ENCODE measurements at places on chromosomes 16 and 17. TPM values are rescaled to one million over a fixed set of nuclear protein-coding genes. Genes with fewer than 3 reads are reported as not detected.

PRSS22 gene
- not detected for polyA plus RNA-seq

CCL7 gene
- 0.38 TPM for polyA plus RNA-seq

SCGB1C2 gene
- polyA plus RNA-seq = not detected

TBC1D3 gene
- not detected for polyA plus RNA-seq

NDE1 gene
- polyA plus RNA-seq = 34.7 TPM

CCDC40 gene
- 0.21 TPM for polyA plus RNA-seq

C17orf78 gene
- polyA plus RNA-seq = not detected

TEX19 gene
- polyA plus RNA-seq = not detected

ALOXE3 gene
- polyA plus RNA-seq = not detected

RSL1D1 gene
- polyA plus RNA-seq = 182 TPM

NCBP3 gene
- polyA plus RNA-seq = 4.9 TPM

- H3K27me3 ChIP-seq = peaks cover 50% of the 10 kb centered on the region
- H3K4me3 ChIP-seq = no peak overlapping the region
- DNase-seq = no peak
- no peaks in the 10 kb centered on the region for H3K36me3 ChIP-seq
These were observed 8.4 kb upstream of the SRCIN1 start for GRCh38 chr17:38613981-38614779.

DNA sequence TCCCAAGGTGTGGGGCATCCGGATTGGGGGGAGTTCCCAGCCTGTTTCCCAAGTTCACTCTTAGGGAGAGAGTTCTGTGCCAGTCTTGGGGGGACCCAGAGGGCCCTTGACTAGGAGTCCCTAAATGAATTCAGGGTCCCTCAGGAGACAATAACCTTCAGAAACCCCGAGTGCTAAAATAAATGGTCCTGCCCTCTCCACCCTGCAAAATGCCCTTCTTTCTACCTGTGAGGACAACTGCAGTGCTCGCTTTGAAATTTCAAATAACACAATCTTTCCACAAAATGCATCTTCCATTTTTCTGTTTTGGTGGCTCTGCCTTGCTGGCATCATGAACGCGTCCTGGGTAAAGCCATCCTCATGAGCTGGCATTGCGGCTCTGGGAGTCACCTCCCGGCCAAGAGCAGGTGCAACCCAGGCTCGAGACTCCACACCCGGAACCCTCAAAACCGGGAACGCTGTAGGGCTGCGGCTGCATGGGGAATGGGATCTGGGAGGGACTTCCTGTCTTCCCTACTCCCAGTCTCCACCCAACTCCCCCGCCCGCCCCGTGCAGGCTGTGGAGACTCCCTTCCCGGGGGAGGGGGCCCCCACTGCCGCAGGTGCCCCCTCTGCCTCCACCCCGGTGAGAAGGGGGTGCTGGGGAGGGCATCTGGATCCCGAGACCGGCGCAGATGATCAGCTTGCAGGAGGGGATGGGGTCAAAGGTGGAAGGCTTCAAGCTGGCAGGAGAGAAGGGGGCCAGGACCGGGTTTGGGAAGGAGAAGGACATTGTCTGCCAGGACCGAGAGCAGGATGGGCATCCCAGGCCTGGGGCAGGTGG lies at the start of gene ZNF205:
Gene ZNF205, plus strand, starts transcription at position 529 of the 823 bp plus-strand sequence. CDS start 845 bp downstream, outside the sequence.
- peaks cover 18% of the 10 kb centered on the region for H3K4me1 ChIP-seq
- no peak within 1 kb of the TSS for H3K27ac ChIP-seq
- peak within 1 kb of the TSS; percentile 45 for H3K4me3 ChIP-seq

DNA sequence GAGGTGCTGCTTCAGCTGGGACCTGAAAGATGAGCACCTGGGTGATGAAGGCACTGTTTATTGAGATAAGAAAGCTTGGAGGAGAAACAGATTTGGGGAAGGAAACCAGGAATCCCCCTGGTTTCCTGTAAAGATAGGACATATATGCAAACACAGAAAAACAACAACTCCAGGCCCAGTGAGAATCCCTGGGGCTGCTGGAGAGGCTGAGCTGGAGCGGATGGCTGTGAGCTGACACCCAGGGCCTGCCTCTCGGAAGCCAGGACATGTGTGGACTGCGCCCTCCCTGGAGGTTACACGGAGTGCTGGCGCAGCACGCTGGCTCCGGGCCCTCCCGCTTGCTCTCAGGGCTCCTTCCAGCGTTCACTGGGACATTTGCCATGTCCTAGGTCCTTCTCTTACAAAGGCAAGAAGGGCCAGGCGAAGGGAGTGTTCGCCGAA lies 57.5 kb downstream of the CYB5B start:
- no peak overlapping the region for H3K27ac ChIP-seq
- peaks cover 95% of the 10 kb centered on the region for H3K27me3 ChIP-seq
- no peaks in the 10 kb centered on the region for H3K4me1 ChIP-seq
- DNase-seq = no peak
- no peak overlapping the region for H3K4me3 ChIP-seq
- no peaks in the 10 kb centered on the region for H3K36me3 ChIP-seq

- no peak overlapping the region for H3K4me3 ChIP-seq
- no peak for DNase-seq
- H3K4me1 ChIP-seq = no peaks in the 10 kb centered on the region
- no peak overlapping the region for H3K27ac ChIP-seq
These were observed 115.4 kb downstream of the C16orf95 start for GRCh38 chr16:87201790-87202189.

- no peak for DNase-seq
- no peaks in the 10 kb centered on the region for H3K27me3 ChIP-seq
- H3K36me3 ChIP-seq = no peaks in the 10 kb centered on the region
- no peak overlapping the region for H3K27ac ChIP-seq
- no peaks in the 10 kb centered on the region for H3K4me1 ChIP-seq
These were observed 17.4 kb upstream of the BRD7 start for GRCh38 chr16:50386139-50386538.

DNA sequence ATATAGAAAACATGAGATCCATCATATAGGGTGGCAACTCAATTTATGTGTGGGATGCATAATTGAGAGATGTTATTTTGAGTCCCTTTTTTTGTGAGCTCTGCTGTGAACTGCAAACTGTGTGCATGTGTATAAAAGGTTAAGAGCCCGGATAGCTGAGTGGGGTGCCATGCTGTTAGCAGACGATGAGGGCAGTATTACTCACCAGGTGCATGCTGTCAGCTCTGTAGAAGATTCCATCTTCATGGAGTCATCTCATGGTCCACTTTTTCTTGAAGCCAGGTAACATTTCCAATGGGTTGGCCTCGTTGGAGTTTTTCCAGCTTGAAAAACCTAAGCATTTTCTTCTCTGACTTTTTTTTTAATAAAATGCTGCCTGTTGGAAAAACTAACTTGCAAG lies 43.0 kb upstream of the RHBDL3 start:
- H3K27ac ChIP-seq = no peak overlapping the region
- DNase-seq = no peak
- H3K36me3 ChIP-seq = peaks cover 40% of the 10 kb centered on the region
- H3K4me1 ChIP-seq = no peaks in the 10 kb centered on the region
- no peak overlapping the region for H3K4me3 ChIP-seq

- H3K27me3 ChIP-seq = peaks cover 38% of the 10 kb centered on the region
- peak; percentile 5 for DNase-seq
- no peak overlapping the region for H3K4me3 ChIP-seq
- H3K4me1 ChIP-seq = peaks cover 64% of the 10 kb centered on the region
- peaks cover 1% of the 10 kb centered on the region for H3K36me3 ChIP-seq
- no peak overlapping the region for H3K27ac ChIP-seq
These were observed 3.3 kb downstream of the TSPOAP1 start for GRCh38 chr17:58325289-58325726.

DNA sequence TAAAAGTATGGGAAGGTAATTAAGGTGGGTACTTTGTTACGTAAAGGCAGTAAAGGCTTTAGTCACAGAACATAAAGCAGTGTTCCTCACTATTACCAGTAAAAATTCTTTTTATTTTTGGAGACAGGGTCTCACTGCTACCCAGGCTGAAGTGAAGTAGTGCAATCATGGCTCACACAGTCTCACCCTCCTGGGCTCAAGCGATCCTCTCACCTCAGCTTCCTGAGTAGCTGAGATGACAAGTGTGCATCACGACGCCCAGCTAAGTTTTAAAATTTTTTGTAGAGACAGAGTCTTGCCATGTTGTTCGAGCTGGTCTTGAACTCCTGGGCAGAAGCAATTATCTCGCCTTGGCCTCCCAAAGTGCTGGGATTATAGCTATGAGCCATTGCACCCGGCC lies 80.5 kb downstream of the CREBBP start:
- H3K27me3 ChIP-seq = no peaks in the 10 kb centered on the region
- no peak for DNase-seq
- H3K4me1 ChIP-seq = peaks cover 25% of the 10 kb centered on the region
- no peaks in the 10 kb centered on the region for H3K36me3 ChIP-seq
- H3K4me3 ChIP-seq = no peak overlapping the region

DNA sequence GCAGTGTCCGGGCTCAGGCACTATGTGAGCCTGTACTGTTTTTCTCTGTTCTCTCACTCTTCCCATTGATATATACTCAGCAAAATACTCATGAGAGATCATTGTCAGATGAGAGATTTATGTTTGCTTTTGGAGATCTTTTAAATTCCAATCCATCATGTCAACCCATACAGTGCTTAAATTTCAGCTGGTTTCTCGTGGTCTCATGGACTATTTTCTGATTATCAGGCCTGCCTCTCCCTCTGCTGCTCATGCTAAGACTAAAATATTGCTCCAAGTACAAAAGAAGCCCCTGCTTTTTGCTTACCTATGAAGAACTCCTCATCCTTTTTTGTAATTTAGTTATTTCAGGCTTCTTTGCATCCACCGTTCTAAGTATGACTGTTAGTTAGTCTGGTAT lies 547.2 kb downstream of the KCNJ2 start:
- no peak overlapping the region for H3K4me3 ChIP-seq
- H3K4me1 ChIP-seq = no peaks in the 10 kb centered on the region
- no peaks in the 10 kb centered on the region for H3K27me3 ChIP-seq
- no peaks in the 10 kb centered on the region for H3K36me3 ChIP-seq
- no peak overlapping the region for H3K27ac ChIP-seq
- no peak for DNase-seq

DNA sequence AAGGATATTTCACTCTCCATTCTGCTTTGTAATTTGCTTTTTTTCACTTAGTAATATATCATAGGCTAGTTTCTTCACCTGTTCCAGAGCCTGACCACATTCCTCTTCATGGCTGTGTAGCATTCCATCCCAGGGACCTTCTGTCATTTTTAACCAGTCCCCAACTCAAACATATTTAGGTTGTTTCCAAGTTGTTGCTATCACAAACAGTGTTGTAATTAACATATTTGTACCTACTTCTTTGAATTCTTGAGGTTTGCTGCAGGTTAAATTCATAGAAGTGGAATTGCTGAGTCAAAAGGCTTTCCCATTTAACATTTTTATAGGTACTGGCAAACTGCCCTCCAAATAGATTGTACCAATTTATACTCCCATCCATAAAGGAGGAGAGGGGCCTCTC lies 65.1 kb upstream of the MED9 start:
- H3K4me1 ChIP-seq = peaks cover 28% of the 10 kb centered on the region
- H3K36me3 ChIP-seq = no peaks in the 10 kb centered on the region
- H3K27me3 ChIP-seq = no peaks in the 10 kb centered on the region

- no peaks in the 10 kb centered on the region for H3K36me3 ChIP-seq
- no peak for DNase-seq
- peaks cover 19% of the 10 kb centered on the region for H3K4me1 ChIP-seq
- no peaks in the 10 kb centered on the region for H3K27me3 ChIP-seq
These were observed 30.1 kb downstream of the SOCS1 start for GRCh38 chr16:11225677-11226549.

DNA sequence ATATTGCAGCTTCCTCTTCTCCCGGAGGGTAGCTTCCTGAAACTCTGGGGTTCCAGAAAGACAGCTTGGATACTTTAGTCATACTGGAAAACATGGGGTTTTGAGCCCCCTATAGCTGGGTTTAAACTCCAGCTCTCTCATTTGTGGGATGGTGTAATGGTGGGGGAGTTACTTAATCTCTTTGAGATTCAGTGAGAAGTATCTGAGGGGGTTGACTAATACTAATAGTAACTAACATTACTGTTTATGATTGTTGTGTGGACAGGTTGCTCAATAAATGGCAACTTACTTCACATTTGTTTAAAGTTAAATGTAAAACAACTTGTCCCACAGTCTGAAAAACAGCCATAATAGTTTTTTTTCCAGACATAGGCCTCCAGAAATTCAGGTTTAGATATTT lies 5.1 kb upstream of the SUZ12 start:
- no peak overlapping the region for H3K27ac ChIP-seq
- peaks cover 11% of the 10 kb centered on the region for H3K4me1 ChIP-seq
- no peak overlapping the region for H3K4me3 ChIP-seq
- DNase-seq = no peak

DNA sequence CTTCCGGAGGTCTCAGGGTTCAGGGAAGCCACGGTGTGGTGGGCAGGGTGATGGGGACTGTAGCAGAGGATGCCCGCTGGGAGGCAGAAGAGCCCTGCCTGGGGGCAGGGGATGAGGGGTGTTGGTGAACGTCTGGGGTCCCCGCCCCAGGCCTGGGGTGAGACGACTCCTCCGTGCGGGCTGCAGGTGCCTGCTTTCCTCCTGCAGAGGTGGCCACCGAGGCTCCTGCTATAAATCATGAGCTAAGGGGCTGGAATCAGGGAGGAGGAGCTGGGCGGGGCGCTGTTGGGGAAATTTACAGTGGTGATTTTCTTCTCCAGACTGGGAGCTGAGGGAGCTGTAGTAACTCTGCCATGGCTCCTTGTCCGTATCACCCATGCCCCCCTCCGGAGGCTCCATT lies 167.0 kb downstream of the MRM1 start:
- no peaks in the 10 kb centered on the region for H3K36me3 ChIP-seq
- H3K4me1 ChIP-seq = no peaks in the 10 kb centered on the region
- H3K4me3 ChIP-seq = no peak overlapping the region

- H3K27me3 ChIP-seq = no peaks in the 10 kb centered on the region
- no peak overlapping the region for H3K27ac ChIP-seq
- no peak for DNase-seq
These were observed 435.2 kb downstream of the ZFHX3 start for GRCh38 chr16:72612718-72613117.

DNA sequence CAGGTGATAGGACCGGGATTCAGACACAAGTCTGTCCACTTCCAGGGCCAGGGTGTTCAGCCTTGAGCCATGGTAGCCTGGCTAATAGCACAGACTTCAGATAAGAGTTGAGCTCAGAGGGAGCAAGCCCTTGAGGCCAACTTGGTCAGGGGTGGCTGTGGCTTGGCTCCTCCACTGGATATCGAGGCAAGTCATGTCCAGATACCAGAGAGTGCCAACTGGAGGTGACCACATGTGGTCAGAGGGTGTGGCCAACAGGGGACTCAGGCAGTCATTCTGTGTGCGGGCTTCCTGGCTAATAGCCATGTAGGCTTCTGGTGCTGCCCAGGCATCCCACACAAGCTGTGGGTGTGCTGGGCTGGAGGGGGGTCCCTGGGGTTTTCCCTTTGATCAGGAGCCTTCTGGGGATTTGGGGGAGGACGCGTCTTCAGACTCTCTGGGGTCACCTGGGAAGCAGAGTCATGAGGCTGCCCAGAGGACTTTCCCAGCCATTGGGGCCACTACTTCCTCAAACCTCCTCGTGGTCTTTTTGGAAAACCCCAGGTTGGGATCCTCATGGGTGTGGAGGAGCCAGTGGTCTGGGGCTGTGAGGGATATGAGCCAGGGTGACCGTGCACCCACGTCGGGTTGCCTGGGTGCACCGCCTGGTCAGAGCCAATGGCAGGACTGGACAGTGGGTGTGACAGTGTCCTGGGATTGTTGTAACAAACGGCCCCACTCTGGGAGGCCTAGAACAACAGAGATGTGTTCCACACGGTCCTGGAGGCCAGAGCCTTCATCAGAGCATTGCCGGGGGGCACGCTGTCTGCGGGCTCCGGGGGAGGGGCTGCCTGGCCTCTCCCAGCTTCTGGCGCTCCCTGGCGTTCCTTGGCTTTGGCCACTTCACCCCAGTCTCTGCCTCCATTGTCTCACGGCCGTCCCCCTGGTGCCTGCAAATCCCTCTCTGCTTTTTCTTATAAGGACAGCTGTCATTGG lies 25.0 kb downstream of the COX4I1 start:
- peak overlapping the region; percentile 32 for H3K27ac ChIP-seq
- H3K36me3 ChIP-seq = no peaks in the 10 kb centered on the region
- DNase-seq = peak; percentile 97
- no peaks in the 10 kb centered on the region for H3K27me3 ChIP-seq
- no peak overlapping the region for H3K4me3 ChIP-seq
- peaks cover 23% of the 10 kb centered on the region for H3K4me1 ChIP-seq
